ENCODE measurements at places on chromosomes 5 and 9.

GRCh38 chr5:9513827-9514226, 32.0 kb downstream of the SEMA5A start:
- DNase-seq, result peak; percentile 54

DNA sequence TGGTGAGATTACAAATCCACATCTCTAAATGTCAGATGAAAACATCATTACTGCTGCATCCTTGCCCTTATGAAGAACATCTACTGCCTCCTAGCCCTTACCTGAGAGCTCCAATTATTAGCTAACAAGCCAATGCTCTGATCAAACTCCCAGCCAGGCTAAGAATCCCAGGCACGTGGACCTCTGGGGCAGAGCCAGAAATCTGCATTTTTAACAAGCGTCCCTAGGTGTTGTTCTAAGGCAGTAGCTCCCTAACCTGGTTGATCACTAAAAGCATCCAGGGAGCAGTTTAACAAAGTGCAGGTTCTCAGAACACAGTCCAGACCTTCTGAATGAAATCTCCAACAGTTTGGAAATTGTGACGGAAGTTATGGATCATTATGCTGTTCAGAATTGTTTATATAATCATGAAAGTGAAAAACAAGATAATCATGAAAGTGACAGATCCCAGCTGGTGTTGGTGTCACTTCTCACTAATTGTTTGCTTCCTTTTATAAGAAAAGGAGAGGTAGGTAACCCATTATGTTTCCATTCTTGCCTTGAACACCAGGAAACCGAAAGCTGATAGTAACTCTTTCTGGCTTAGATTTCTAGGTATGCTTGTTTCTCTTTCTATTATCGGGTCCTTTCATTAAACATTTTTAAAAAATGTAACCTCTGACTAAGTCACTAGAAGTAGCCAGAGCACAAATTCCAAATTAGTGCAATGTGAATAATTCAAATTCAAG, 216.5 kb upstream of the NR4A3 start:
- no peak for DNase-seq

GRCh38 chr5:135329913-135330797, 68.9 kb downstream of the MACROH2A1 start:
- no peak for DNase-seq

GRCh38 chr9:134461426-134461982, 135.2 kb downstream of the RXRA start:
- DNase-seq, result no peak

GRCh38 chr9:2138646-2139045, 123.5 kb downstream of the SMARCA2 start:
- no peak for DNase-seq

- peak; percentile 54 for DNase-seq
These were observed 51.0 kb downstream of the HABP4 start for GRCh38 chr9:96500696-96501632.

GRCh38 chr9:126116351-126117157, 210.1 kb upstream of the MVB12B start:
- DNase-seq, result no peak

DNA sequence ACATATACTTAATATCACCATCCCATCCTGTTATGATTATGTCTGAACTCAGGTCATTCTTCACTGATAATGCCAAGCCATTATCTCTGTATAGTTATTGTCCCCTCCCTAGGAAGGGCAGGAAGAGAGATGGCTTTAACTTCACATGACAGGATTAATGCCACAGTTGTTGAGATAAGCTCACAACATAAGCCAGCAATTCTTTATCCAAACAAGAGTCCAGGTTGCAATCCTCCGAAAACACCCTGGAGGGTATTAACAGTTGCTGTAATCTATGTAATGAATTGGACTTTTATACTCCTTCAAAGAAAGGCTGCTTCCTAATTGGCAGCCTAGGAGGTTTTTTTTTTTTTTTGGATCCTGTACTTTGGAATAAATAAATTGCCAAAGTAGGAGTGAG, 779.4 kb downstream of the SEMA5A start:
- DNase-seq, result no peak

- no peak for DNase-seq
These were observed 109.6 kb downstream of the ADAMTS2 start for GRCh38 chr5:179235416-179236400.

DNA sequence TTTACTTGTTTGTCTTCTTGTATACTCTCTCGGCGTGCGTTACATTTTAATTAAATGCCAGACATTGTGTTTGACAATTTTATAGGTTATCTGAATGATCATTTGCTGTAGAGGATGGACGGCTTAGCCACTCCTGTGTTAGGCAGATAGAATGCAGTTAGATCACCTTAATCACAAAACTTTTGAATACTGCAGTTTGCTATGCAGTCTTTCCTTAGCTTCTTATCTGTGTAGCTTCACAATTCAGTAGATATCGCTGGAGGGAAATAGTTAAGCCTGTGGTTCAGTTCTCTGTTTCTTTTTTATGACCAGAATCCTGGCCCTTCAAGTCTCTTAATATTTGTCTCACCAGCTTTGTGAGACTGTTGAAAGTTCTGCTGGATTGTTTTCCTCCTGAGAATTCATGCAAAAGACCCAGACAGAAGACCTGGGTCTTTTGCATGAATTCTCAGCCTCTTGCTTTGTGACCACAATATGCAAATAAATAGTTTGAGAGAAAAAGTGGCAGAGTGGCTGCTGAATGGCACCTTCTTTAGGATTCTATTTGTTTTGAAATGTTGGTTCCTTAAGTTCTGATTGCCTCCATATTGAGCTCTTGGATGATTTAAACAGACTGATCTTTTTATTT, 40.2 kb downstream of the RASA1 start:
- no peak for DNase-seq

DNA sequence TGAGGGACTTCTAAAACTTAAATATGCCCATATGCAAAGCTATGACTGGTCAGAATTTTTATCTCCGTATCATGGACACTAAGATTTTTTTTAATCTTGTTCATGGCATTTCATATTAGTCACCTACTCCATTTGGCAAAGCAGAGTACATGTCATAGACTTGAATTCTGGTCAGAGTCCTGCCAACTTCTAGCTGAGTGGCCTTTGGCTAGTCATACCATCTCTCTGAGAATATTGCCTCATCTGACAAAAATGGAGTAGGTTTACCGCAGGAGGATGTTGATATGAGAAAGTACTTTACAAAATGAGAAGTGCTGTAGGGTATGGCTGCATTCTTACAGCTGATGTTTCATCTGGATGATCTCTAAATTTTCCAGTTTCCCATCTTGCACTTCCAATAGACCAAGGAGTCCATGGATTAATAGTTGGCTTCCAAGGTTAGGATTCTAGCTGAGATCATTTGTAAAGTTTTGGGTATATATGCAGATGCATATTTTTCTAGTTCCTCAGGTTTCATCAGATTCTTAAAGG, 150.8 kb upstream of the NR3C1 start:
- peak; percentile 97 for DNase-seq

DNA sequence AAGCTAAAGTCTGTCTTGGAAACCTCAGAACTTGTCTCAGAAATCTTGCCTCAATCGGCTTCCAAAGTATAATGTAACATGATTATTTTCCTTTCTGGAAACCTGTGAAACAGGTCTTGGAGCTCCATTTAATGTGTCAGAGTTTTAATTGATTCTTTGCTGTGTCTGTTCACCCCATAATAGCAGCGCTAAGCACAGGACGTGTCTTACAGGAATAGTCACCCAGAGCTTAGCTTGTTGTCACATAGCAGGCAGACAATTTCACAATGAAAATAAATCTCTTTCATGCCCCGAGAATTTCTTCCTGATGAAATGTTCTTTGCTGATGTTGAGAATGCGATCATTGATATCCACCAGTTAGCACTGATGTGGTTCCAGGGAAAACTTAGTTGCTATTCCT, 40.2 kb upstream of the PTPN3 start:
- DNase-seq, result no peak

GRCh38 chr5:1003296-1003937, 5.2 kb upstream of the NKD2 start:
- no peak for DNase-seq

DNA sequence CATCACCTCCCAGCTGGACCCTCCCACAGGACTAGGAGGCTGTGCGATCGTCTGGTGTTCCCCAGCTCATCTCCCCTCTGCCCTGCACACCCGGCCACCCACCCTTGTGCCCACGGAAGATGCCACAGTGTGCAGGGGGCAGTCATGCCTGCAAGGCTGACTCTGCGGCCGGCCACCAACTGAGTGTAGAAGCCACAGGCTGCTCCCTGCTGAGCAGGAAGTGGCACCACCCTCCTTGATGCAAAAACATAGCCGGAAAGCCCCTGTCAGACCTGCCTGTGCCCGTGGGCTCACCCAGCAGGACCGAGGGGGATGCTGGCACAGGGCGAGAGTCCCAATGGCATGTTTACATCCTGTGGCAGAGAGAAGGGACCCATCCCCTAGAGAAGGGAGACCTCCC, 40.3 kb upstream of the SLC12A7 start:
- DNase-seq, result no peak

DNA sequence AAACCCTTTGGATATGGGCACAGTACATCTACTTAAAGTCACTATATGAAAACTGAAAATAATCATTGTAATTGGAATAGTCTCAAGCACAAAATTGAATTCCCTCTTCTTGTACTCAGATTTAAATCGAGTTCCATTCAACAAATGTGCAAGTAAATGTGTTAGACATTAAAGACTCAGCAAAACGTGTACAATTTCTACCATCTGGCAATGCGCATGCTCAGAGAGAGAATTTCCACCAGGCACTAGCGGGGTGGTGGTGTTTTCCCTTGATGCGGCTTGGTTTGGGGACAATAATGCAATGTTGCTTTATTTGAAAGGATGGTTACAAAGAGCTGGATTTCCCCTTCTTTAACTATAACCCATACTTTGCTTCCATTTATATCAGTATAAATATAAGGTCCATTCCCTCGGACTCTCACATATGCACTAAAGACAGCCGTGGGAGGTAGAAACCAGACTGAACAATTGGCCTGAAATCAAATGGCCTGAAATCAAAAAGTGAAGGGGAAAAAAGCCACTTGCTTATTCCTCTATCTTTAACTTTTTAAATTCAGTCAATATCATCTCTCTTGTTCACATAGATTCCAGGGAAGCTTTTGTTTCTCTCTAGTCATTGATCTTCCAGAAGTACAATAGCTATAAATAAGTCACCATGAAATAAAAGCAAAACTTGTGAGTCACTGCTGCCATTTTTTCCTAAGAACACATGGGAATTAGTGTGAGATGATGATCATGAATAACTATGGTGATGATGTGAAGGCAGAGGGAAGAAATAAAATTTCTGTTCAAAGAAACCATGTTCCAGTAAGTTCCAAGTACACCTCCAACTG, 59.2 kb downstream of the ADAMTS12 start:
- peak; percentile 60 for DNase-seq

DNA sequence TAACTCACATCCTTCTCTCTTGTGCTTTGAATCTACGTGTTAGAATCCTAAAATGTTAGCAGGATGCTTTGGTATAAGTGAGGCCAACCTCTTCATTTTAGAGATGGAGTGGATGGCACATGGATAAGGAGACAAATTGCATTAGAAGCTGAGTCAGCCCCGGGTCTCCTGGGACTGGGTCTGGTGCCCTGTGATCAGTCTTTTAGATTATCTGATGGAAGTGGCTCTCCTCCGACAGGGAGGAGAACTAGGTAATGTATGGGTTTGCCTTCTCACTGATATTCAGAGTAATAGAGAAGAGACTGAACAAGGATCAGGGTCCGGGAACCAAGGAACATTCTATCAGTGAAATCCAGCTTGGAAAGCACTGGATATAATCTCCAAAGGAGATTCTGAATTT, 74.9 kb upstream of the TNFSF8 start:
- no peak for DNase-seq

DNA sequence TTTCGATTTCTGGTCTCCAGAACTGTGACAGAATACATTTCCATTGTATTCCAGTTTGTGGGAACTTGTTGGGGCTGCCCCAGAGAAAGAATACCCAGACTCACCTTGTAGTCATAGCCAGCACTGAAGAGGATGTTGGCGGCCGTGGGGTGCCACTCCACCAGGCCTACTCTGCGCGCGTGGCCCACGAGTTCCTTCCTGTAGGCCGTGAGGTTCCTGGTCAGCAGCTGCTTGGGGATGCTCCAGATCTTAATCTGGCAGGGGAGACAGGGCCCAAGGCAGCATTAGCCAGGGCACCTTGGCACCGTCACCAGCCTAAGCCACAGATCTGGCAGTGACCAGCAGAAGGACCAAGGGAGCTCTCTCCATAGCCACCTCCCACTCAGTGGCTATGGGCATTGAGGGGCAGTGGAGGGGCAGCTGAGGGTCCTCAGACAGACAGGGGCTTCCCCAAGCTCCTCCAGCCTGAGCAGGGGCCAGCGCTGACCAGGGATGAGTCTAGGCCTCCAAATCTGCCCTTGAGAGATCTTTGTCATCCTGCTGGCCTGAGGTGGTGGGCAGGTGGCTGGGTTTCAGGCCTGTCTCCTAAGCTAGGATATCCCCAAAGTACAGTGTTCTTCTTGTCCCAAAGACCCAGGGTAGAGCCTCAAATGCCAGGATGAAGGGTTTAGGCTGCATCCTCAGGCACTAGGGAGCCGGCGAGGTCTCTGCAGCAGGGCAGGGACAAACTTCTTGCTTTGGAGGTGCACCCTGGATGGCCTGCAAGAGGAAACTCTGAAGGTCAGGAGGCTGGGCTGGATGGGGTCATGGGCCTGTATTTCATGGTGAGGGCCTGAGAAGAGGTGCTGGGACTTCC, 15.9 kb upstream of the TRIM14 start:
- no peak for DNase-seq

DNA sequence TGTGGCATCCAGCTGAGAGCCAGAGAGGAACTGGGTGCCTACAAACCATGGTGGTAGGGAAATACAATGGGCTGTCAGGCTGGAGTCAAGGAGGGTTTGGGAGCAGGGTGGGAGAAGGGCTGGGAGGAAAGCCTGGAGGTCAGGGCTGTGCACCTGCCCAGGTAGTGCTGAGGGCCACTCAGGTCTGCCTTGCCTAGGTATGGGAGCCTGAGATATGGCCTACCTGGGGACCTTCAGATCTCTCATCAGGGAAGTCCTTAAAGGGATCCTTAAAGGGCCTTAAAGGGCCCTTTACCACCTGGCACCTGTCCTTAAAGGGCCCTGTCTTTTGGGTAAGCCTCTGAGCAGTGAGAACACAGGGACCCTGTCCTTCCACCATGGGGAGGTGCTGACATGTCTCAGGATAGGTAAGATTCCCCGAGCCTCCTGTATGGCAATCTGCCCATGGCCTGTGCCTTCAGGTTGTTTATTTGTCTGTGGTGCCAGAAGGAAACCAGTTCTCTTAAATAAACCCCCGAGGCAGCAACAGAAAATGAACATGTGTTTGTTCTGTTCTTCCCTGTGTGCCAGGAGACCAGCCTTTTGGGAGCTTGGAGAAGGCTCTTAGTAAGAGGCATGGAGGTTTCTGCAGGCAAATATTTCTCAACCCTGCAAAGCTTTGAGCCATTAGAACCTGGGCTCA, 23.3 kb downstream of the SLC25A48 start:
- no peak for DNase-seq

GRCh38 chr5:143402553-143403333, 743 bp downstream of the NR3C1 start:
- DNase-seq, result peak; percentile 32

Data from fibroblast of skin of right quadriceps (primary cell).